ENCODE measurements at places on chromosomes 2 and 18. TPM values are rescaled to one million over a fixed set of nuclear protein-coding genes. Genes with fewer than 3 reads are reported as not detected.

Gene TDRD15
- 0.28 TPM for total RNA-seq

Gene DOK6
- 9.5 TPM for total RNA-seq

Gene SLC4A3
- 29.4 TPM for total RNA-seq

Gene CHRNG
- not detected for total RNA-seq

Gene EPB41L5
- 56.5 TPM for total RNA-seq

Gene PCARE
- not detected for total RNA-seq

Gene WNT10A
- total RNA-seq = not detected

Gene STON1
- total RNA-seq = 75.3 TPM

Gene MEX3C
- total RNA-seq = 20.7 TPM

Gene KCNIP3
- total RNA-seq = 16.4 TPM

Gene CERKL
- total RNA-seq = 1.5 TPM

Gene UBE2E3
- 200 TPM for total RNA-seq

Gene CPLX4
- total RNA-seq = not detected

Gene APOB
- total RNA-seq = not detected

Gene CHST10
- 23.0 TPM for total RNA-seq

Gene DUSP19
- total RNA-seq = 12.4 TPM

Gene CYS1
- 13.3 TPM for total RNA-seq

Gene SPP2
- total RNA-seq = not detected

Gene G6PC2
- not detected for total RNA-seq

Gene CAPG
- 60.0 TPM for total RNA-seq

Gene KLHL41
- total RNA-seq = not detected

Gene COLEC11
- not detected for total RNA-seq

Gene SPR
- total RNA-seq = 4.5 TPM

Gene ASB18
- total RNA-seq = not detected

Gene ALK
- not detected for total RNA-seq

Gene SCN9A
- total RNA-seq = 1.8 TPM

Gene BBS5
- 24.7 TPM for total RNA-seq

Gene VWA3B
- 0.98 TPM for total RNA-seq

Gene ASAP2
- 55.5 TPM for total RNA-seq

Measured in uterus (tissue), 4 donors.